CD4-positive, alpha-beta memory T cell (primary cell): ENCODE measurements at places on chromosomes 16 and 17.

DNA sequence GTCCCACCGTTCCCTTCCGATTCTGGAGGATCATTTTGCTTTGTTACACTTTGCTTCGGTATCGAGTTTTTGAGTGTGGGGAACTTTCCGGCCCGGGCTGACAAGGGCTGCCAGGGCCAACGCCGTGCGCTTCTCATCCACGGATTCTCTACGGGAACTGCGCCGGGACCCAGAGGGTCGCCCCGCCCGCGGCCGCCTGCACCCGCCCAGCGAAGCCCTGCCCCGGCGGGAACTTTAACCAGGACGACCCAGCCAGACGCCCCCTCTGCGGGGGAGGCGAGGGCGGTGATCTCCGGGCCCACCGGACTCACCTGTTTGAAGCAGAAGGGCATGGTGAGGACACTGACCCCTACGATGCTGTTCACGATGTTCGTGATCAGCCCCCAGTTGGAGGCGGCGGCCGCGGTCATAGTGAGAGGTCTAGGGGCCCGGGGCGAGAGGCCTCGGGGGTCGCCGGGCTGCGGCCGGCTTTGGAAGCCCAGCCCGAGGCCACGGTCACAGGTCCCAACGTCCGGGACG is 536 bp downstream of the SLC38A10 start:
- DNase-seq = no peak

GRCh38 chr17:40472733-40473452 is 28.5 kb downstream of the TNS4 start:
- DNase-seq = no peak

- no peak for DNase-seq
Observed at GRCh38 chr16:48232493-48233040, 11.5 kb upstream of the LONP2 start.

DNA sequence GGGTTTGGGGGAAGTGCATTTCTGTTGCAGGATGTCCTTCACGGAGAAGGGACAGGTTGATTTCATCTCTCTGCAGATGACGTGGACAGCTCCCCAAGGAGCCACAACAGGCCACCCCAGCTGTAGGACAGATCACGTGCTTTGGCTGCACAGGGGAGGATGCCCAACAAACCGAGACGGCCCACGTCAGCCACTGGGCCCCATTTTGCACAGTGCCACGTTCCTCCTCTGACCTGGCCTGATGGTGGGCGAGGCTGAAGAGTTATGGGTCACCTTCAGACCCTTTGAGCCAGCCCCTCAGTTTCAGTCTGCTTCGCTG is 9.0 kb upstream of the RHBDL3 start:
- no peak for DNase-seq

DNA sequence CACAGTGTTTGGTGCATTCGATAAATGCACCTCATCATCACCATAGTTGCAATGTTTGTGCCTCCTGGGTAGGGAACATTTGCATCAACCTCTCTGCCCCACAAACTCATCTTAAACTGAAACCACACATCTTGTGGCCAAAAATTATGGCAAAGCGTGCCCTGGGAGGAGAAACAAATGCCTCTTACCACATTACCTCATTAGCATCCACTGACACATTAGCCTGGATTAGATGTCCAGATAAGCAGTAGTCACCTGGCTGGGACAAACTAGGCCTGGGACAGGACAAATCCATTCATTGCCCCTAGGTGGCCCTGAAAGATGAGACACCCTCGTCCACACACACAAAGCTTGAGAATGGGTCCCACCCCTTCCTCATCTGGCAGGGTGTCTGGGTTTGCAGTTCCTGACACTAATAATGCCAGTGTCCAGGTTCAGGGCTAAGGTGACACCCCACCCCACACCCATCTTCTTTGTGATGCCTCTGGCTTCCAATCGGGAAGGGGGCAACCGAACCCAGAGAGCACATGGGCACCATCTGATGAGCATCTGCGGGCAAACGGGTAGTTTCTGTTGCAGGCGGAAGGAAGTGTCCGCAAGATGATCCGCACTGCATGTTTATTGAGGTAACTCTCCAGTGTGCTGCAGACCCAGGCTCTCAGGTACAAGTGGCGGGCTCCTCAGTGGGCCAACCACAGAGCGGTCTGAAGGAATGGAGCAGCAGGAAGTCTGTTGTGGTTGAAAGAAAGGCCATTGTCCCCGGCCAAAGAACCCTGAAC is 8.6 kb downstream of the XYLT1 start:
- DNase-seq = no peak
